Stimulated activated CD8-positive, alpha-beta memory T cell treated with anti-CD3 and anti-CD28 coated beads, Interleukin-7, amount 100 ng/mL, for 24 hours (primary cell): ENCODE measurements at places on chromosomes 4 and X.

- no peak for DNase-seq
These were observed 345.6 kb downstream of the RPA4 start for GRCh38 chrX:97229318-97229717.

- DNase-seq = no peak
These were observed 25.6 kb upstream of the SPANXD start for GRCh38 chrX:141724186-141724585.

DNA sequence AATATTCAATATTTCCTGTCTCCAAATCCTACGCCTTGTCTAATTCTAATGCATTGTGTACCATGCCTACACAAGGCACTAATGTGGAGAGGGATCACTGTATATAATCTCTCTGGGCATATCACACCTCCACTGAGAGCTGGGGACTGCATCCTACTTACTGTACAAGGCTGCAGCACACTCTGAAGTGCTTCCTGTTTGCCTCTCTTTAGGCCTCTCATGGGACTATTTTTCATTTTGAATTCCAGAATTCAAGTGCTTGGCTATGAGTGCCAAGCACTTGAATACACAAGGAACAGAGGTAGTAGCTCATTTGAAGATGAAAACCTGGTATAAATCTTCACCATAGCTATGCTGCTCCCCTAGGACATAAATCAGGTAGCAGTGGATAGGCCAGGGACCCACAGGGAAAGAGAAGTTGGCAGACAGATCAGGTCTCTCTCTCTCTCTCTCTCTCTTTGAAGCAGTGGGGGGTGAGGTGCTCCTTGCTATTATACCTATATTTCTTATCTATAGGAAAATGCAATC, 229.7 kb upstream of the MBNL3 start:
- DNase-seq = no peak

GRCh38 chr4:7029212-7029611, 14.0 kb upstream of the TADA2B start:
- DNase-seq = no peak

- DNase-seq = no peak
These were observed 23.5 kb downstream of the KLHL8 start for GRCh38 chr4:87196927-87197326.

GRCh38 chr4:157837071-157837703, 335.6 kb downstream of the GASK1B start:
- DNase-seq = no peak

- DNase-seq = no peak
These were observed 82.4 kb upstream of the ADGRG2 start for GRCh38 chrX:19204636-19205035.

GRCh38 chr4:123412700-123413512, 16.3 kb downstream of the SPRY1 start:
- DNase-seq = no peak

GRCh38 chr4:159227984-159228383, 125.1 kb downstream of the RAPGEF2 start:
- DNase-seq = no peak

- no peak for DNase-seq
These were observed 197.0 kb downstream of the STIM2 start for GRCh38 chr4:27057662-27058061.

DNA sequence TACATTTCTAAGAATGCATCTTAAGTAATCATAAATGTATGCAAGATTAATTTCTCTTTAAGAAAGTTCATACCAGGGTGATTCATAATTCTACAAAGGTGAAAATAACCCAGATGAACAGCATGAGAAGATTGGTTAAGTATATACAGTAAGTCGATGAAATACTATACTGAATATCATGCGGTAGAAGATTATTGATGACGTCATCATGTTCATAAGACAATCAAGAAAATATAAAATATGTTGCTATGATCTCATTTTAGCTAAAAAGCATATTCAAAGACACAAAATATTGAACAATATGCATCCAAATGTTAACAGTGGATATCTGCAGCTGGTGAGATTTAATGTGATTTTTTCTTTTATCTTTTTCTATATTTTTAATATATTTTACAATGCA, 312.0 kb upstream of the FGF13 start:
- DNase-seq = no peak

GRCh38 chrX:9759337-9759736, 6.3 kb downstream of the GPR143 start:
- no peak for DNase-seq

GRCh38 chr4:11423465-11423864, 5.2 kb downstream of the HS3ST1 start:
- no peak for DNase-seq

DNA sequence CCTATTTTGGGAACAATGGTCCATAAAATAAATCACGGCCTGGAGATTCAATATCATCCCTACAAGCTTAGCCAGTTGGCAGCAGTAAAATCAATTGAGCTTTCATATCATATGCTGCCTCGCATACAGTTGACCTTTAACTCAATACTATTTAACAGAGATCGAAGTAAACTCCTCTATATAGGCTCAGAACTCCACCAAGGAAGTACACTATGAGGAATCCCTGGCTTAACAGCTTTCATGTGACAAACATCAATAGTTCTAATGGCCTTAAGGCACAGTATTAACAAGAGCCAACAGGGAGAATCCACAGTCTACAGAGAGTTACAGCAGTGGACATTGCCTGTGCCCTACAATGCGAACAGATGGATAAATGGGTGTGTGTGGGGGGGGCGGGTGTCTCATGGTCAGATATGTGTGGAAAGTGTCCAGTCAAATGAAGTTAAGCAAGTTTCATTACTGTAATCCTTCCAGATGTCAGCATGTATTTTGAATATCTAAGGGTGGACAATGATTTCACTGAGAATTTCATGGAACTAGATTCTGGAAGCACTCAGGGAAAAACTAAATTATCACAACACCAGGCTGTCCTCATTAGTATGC, 98.2 kb upstream of the FAM9B start:
- no peak for DNase-seq

GRCh38 chrX:46561824-46562657, 11.5 kb upstream of the CHST7 start:
- DNase-seq = no peak

DNA sequence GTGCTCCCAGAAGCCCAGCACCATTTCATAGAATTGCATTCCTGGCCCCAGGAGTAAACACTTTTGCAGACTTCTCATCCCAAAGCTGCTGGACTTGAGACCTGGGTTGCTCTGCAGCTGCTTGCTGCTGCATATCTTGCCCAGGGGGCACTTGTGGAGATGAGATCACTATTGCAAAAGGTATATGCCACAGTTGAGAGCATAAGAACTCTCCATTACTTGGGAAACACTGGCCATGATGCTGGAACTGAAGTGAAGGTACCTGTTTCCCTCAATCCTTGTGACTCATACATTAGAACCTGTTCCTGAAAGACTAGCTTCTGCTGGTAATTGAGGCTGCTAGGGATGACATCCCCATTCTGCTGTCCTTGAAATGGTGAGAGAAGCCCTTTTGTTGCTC, 43.1 kb upstream of the WDR1 start:
- no peak for DNase-seq

DNA sequence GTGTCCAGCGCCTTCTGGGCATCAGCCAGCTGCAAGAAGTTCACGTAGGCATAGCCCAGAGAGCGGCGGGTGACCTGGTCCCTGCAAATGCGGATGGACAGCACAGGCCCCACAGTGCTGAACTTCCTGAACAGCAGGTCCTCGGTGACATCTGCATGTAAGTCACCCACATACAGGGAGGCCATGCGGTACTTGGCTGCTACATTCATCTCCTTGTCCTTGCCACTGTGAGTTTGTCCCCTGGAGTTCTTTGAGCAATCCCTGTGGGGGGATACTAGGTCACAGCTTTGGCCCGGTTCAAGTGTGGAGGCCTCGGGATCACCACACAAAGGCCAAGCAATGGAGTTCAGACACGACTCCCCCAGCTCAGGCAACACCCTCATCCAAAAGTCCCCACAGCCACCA, 776 bp downstream of the PABPC4L start:
- DNase-seq = no peak
